ENCODE measurements at places on chromosomes 3 and 15. TPM values are rescaled to one million over a fixed set of nuclear protein-coding genes. Genes with fewer than 3 reads are reported as not detected.

PDZRN3 gene
- total RNA-seq: not detected

DNA sequence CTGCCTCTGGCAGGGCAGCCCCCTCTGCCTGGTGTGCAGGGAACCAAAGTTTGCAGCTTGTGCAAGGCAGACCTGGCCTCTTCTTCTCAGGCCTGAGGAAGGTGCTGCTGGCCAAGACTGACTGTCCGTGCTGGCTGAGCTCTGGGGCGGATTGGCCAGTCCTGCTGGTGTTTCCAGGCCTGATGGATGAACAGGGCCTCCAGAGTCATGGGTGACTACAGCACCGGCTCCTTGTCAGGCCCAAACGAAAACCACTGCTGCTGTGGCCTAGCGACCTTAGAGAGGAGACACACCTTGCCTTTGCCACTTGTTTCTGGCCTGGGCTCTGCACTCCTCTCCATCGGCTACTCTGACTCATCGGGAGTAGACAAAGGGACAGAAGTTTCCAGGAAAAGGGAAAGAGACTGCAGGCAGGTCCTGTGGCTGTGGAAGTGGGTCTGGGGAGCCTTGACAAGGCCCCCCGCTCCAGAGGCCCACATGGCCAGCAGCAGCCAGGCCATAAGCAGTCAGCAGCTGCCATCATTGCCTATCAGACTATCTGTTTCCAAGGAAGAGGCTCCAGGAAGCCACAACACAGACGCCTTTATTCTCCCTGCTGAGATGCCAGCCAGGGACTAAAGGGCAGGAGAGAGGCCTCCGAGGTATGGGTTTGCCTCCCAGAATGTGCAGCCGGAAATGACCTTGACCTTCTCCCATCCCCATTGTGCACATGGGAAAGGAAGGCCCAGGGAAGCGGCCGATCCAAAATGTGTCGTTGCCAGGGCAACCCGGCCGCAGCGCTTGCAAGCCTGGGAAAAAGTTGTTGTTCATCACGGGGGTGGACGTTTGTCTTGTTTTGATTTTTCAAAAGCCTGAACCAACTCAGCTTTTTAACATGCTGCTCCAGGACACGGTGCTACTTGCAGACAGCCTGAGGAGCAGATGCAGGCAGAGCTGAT is 160.5 kb downstream of the CHSY1 start:
- no peak overlapping the region for H3K27ac ChIP-seq
- H3K4me1 ChIP-seq: peaks cover 3% of the 10 kb centered on the region
- H3K36me3 ChIP-seq: peaks cover 2% of the 10 kb centered on the region
- no peak for DNase-seq
- peak overlapping the region; percentile 25 for H3K4me3 ChIP-seq

EXD1 gene
- not detected for total RNA-seq

DNA sequence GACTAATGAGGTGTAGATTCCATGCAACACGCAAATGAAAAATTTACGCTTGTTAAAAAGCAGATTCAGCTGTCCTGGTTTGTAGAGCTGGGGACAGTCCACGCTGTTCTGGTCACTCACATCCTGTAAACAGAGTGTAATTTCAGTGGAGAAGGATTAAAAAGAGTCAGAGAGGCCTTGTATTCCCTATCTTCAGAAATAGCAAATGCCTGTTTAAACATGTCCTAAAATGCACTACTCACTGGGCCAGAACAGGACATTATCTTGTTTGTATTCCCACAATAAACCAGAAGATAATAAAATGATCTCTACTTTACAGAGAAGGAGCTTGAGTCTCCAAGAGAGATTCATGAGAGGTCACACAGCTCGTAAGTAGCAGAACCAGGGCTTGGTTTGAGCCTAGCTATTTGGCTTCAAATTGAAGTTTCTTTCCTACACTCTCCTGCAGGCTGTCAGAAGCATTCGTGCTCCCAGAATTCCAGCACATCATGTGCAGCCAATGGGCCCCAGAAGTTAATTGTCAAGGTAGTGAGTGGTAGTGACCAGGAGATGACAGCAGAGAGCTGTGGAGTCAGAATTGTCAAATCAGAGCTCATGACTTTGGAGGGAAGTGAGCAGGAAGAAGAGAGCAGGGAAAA is 242.5 kb downstream of the ATP8B4 start:
- DNase-seq: no peak
- H3K4me3 ChIP-seq: no peak overlapping the region
- peak overlapping the region; percentile 53 for H3K27ac ChIP-seq
- peaks cover 6% of the 10 kb centered on the region for H3K4me1 ChIP-seq
- peaks cover 2% of the 10 kb centered on the region for H3K36me3 ChIP-seq

ISLR2 gene
- not detected for total RNA-seq

DNA sequence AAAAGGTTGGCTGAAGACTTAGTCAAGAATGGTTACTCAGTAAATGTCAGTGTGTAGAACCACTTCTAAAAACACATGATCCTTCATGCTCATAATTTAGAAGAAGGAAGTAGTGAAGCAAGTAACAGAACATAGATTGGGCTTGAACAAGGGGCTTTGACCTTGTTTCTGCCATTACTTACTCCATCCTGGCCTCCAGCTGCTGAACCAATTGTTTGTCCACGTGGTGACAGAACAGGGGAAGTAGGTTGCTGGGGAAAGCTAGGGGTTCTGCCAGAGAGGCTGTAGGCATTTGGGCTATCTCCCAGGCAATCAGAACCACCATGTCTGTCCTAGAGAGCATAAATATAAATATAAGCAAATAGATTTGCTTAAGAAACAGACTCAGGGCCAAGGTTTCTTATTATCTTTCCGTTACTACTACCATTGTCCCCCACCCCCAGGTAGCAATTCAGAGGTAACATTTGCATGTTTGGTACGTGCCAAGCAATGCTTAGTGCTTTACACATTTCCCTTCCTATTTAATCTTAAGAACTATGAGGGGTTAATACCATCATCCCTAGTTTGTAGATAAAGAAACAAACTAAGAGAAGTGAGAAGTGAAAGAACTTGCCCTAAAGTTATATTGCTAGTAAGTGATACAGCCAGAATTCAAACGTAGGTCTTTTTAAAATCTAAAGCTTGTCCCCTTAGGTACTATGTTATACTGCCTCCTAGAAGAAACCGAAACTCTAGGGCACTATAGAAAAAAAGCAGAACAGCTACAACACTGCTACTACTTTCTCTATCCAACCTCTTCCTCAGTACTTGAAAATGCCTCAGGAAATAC is 3.0 kb upstream of the SPG11 start:
- peaks cover 70% of the 10 kb centered on the region for H3K4me1 ChIP-seq
- no peaks in the 10 kb centered on the region for H3K27me3 ChIP-seq
- no peak for DNase-seq
- H3K4me3 ChIP-seq: peak overlapping the region; percentile 89
- no peaks in the 10 kb centered on the region for H3K36me3 ChIP-seq
- peak overlapping the region; percentile 99 for H3K27ac ChIP-seq

DNA sequence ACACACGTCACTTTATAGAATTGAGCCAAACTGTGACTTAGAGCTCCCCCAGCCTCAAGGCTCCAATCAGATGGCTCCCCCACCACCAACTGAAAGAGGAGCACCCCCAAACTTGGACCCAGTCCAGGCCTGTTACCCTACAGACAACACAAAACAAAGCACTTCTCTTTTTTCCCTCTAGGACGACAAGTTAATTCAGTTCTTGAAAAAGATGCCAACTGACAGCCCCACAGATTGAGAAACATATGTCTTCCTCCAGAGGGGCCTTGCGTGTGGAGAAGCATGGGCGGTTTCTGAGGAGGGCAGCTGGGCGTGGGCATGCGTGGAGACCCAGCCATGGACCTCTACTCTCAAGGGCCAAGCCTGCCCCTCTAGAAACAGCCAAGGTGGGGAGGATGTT is 229.5 kb downstream of the SHQ1 start:
- no peaks in the 10 kb centered on the region for H3K36me3 ChIP-seq
- DNase-seq: no peak
- no peaks in the 10 kb centered on the region for H3K4me1 ChIP-seq
- no peaks in the 10 kb centered on the region for H3K27me3 ChIP-seq
- no peak overlapping the region for H3K4me3 ChIP-seq
- H3K27ac ChIP-seq: no peak overlapping the region

GRCh38 chr15:76038512-76038911 is 21.3 kb upstream of the TMEM266 start:
- no peak for DNase-seq
- H3K27ac ChIP-seq: no peak overlapping the region
- H3K4me1 ChIP-seq: no peaks in the 10 kb centered on the region
- H3K36me3 ChIP-seq: no peaks in the 10 kb centered on the region
- peaks cover 34% of the 10 kb centered on the region for H3K27me3 ChIP-seq

GRCh38 chr3:74643636-74644035 is 29.2 kb upstream of the CNTN3 start:
- H3K4me3 ChIP-seq: no peak overlapping the region
- H3K36me3 ChIP-seq: no peaks in the 10 kb centered on the region
- H3K27ac ChIP-seq: no peak overlapping the region
- no peaks in the 10 kb centered on the region for H3K27me3 ChIP-seq

SECISBP2L gene
- total RNA-seq: 49.4 TPM

GRCh38 chr15:99409097-99409473 is 156.7 kb upstream of the MEF2A start:
- peaks cover 12% of the 10 kb centered on the region for H3K27me3 ChIP-seq
- H3K4me3 ChIP-seq: no peak overlapping the region
- H3K4me1 ChIP-seq: no peaks in the 10 kb centered on the region
- DNase-seq: no peak

CDHR4 gene
- total RNA-seq: 0.37 TPM

CD200 gene
- total RNA-seq: 2.8 TPM

DNA sequence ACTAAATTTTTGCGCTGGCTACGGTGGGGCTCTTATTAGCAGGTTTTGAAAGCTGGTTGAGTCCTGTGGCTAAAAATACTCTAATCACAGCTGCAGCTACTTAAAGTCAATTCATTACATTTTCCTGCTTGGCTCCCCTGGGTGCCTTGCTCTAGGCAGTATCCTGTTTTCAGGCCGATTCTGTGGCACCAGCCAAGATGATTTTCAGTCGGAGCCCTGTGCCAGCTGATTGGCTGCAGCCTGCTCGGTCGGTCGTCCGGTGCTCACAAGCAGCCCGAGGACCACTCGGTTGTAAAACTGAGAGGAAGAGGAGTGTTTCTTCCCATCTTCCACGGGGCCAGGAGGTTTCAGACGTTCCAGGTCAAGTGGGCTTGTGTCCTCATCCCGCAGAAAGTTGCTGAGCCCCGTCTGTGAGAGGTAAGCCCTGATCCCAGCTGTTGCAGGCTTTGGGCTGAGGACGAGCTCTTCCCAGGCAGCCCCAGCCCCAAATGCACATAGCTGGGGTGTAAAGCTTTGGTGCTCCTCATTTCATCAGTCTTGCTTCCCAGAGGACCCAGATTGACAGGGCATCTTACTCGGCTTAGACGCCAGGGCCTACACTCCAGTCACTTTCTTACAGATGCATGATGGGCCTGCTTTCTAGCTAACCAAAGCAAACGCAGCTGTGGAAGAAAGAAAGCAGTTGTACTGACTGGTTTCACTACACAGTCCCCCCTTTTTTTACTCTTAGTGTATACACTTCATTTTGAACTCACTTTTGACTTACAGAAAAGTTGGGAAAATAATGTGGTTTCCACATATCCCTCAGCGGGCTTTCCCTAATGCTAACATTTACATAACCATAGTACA is 15.9 kb downstream of the LYSMD4 start:
- DNase-seq: no peak
- H3K4me1 ChIP-seq: peaks cover 19% of the 10 kb centered on the region
- H3K27ac ChIP-seq: no peak overlapping the region
- H3K27me3 ChIP-seq: no peaks in the 10 kb centered on the region
- peaks cover 2% of the 10 kb centered on the region for H3K36me3 ChIP-seq

GRCh38 chr3:161347726-161348125 is 23.6 kb downstream of the SPTSSB start:
- H3K27me3 ChIP-seq: peaks cover 5% of the 10 kb centered on the region
- H3K36me3 ChIP-seq: no peaks in the 10 kb centered on the region
- peaks cover 21% of the 10 kb centered on the region for H3K4me1 ChIP-seq
- H3K27ac ChIP-seq: no peak overlapping the region

GRCh38 chr3:165518346-165518745 is 318.9 kb downstream of the BCHE start:
- no peak overlapping the region for H3K27ac ChIP-seq
- no peaks in the 10 kb centered on the region for H3K4me1 ChIP-seq
- no peak for DNase-seq
- H3K27me3 ChIP-seq: no peaks in the 10 kb centered on the region

DNA sequence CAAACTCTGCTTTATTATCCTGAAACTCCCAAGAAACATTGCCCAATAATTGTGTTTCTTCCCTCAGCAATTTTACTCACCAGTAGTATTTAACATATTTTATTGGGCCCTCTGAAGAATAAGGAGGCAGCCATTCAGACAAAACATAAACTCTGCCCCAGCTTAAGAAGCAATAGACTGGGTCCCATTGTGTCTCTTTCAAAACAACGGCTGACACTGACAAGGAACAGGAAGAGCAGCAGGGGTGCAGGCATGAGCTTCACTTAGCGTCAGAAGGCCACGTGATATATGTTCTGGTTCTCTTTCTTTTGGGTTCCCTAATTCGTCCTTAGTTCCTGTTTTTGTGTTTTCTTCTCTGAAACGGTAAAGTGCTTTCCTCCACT is 242.3 kb downstream of the FHIT start:
- no peaks in the 10 kb centered on the region for H3K27me3 ChIP-seq
- no peaks in the 10 kb centered on the region for H3K4me1 ChIP-seq
- no peak overlapping the region for H3K27ac ChIP-seq
- no peak for DNase-seq
- no peak overlapping the region for H3K4me3 ChIP-seq

DUOXA2 gene
- not detected for total RNA-seq

ADAMTSL3 gene
- total RNA-seq: not detected

DNA sequence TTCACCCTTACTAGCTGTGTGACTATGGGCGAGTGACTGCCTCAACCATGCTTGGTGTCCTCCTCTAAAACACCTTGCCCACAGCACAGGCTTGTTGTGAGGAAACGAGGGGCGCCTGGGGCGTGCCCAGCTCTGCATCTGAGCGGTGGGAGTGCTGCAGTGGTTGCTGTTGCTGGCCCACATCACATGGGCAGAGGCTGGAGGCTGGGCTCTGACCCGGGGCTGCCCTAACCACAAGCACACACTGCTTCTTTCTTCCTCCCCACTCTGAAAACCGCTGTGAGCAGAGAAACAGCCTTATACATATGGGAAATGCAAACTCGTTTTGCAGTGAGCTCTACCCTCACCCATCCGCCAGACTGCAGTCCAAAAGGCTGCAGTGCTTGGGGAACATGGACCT is 74.8 kb upstream of the RPL32 start:
- no peaks in the 10 kb centered on the region for H3K27me3 ChIP-seq
- peaks cover 23% of the 10 kb centered on the region for H3K4me1 ChIP-seq
- H3K36me3 ChIP-seq: peaks cover 2% of the 10 kb centered on the region
- peak overlapping the region; percentile 79 for H3K27ac ChIP-seq
- H3K4me3 ChIP-seq: peak overlapping the region; percentile 36
- DNase-seq: no peak

Data from T-helper 17 cell (primary cell).